ENCODE measurements at places on chromosomes 1 and 21.

GRCh38 chr21:45618287-45618686 is 25.2 kb upstream of the PCBP3 start:
- no peak for DNase-seq

GRCh38 chr1:246769306-246769705 is 45.1 kb downstream of the SCCPDH start:
- DNase-seq = no peak

DNA sequence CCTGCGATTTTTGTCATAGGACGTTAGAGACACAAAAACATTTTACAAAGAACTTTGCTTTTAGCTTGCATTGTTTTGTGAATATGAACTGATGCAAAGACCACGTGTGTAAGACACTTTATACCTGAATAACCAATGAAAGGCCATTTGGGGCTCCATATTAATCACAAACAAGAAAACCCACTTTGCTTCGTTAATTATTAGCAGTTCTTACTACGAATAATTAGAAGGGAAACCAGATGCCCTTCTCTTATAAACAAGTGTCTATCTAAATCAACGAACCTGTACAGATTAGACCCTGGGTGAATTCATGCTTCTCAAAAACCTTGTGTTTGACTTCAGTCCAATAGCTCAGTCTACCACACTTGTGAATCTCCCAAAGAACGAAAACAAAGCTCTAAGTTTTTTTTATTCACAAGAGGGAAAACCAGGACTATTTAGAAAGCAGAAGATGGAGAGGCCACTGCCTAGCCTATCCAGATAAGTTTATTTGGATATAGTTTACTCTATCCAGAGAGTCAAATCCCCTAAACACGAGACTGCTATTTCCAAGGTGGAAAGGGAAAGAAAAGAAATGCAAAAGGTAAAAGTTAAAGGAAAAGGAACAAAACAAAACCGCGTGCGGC is 897 bp downstream of the CYYR1 start:
- no peak for DNase-seq

GRCh38 chr1:7930645-7931445 is 9.8 kb downstream of the TNFRSF9 start:
- no peak for DNase-seq

DNA sequence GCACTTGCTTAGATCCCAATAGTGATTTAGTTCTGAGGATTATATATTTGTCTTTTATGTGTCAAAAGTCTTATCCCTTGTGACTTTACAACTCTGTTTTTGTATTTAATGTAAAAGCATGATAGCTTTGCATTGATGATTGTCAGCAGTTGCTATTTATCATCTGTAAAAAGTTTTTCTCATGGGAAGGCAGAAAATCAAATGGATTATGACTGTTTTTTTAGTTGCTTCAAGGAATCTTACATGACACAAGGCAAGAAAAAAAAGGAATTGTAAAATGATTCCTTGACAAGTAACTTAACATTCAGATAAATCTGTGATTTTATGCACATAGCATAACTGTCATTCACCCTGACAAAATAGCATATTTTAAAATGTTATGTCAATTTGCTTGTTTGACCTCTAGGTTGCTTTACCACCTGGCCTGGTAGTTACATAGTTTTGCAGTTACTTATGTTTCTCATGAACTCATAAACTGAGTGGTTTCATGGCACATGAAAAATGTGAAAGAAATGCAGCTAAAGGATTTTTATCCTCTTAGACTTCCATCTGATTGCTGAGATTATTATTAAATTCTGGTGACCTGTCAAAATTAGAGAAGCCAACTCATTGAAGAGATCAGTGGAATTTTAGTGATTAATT is 622.6 kb downstream of the ADGRL2 start:
- DNase-seq = no peak

DNA sequence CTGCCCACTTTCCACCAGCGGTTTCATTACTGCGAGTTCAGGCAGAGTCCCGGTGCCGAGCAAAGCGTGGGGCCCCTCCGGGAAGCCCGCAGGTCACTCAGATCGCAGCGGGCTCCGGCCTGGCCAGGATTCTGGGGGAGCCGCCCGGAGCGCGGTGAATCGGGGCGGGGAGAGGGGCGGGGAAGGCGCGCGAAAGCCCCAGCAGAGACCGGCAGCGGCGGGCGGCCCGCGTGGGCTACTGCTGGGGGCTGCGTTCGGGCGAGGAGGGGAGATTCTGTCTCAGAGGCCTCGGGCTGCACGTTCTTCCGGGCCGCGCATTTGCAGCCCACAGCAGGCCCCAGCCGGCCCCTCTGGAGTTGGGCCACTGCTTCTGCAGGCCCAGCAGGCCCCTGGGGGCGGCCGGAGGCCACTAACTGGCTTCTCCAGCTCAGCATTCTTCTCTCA is 64.7 kb downstream of the SCCPDH start:
- DNase-seq = peak; percentile 43

- DNase-seq = no peak
Measured at GRCh38 chr1:78468521-78468920, 22.3 kb upstream of the PTGFR start.

DNA sequence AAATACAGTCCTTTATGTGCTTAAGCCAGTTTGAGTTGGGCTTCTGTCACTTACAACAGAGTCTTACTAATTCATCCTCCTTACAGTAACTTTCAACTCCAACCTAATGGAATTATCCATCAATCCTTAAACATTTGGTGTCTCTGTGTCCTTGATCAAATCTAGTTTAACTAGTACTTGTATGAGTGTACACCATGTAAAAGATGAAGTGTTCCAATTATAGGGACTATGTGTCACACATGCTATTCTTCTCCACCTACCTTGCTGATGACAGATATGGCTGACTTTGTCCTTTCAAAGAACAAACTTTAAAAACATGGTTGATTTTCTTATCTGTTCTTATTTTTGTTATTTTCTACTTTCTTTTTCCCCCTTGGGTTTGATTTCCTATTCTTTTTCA is 60.4 kb upstream of the NBPF3 start:
- DNase-seq = no peak

DNA sequence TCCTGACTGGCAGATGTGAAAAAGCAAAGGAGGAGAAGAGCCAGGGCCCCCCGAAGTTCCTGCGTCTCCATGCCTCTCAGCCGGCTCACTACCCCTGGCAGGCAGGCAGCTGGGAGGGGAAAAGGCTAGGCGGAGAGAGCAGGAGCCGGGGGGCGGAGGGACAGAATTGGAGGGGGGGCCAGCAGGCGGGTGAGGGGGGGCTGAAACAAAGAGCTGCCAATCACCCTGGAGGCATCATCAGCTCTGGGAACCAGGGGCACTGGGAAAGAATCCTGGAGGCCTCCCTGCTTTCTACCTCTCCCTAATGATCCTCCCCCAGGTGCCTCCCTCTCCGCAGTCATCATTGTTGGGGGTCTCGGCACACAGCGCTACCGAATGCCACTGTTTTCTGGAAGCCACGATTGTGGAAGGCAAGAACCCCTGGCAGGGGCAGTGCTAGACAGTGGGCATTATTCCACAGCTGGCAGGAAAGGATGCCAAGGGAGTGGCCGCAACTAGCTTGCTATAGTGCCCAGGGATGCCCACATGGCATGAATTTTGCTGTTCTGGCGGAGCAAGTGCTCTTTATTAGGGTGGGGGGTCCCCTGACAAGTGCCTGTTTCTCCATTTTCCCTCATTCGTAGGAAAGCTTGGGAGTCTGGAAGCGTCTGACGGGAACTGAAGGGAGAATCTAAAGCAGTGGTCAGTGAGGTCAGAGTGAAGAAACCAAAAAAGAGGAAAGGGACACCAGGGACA is at the start of gene THBS3:
TSS of gene THBS3 (minus strand) at position 92 of the 735 bp plus-strand sequence. CDS start at position 71, 21 bp downstream.
- no peak for DNase-seq
